ENCODE measurements at places on chromosomes 5 and 9. TPM values are rescaled to one million over a fixed set of nuclear protein-coding genes. Genes with fewer than 3 reads are reported as not detected.

PTGES gene
- total RNA-seq, result 3.2 TPM

SPINK4 gene
- not detected for total RNA-seq

WHRN gene
- 5.2 TPM for total RNA-seq

ADAM19 gene
- 6.2 TPM for total RNA-seq

GRCh38 chr5:122311961-122312590 lies at the start of gene SNCAIP:
SNCAIP (plus strand) TSS chr5:122312237; CDS start chr5:122391135, 78,898 bp downstream.
- DNase-seq, result no peak

DNA sequence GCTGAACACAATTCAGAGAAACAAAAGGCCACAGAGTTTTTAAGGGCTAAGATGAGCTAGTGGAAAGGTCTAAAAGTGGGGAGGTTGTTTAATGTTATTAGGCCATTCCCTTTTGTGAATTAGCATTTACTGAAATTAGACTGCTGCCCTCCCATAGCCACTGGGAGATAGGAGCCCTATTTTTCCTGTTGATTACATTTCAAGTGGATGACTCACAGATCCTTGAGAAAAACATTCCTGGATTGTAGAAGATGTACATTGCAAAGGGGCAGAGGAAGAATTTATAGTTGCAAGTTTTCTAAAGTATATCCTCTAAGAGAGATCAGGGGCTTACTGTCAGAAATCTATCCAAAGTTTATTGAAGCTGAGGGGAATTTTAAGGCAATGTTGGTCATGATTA lies 367.1 kb upstream of the IZUMO3 start:
- no peak for DNase-seq
